HFFc6 (cell line): ENCODE measurements at places on chromosomes 3 and 15. TPM values are rescaled to one million over a fixed set of nuclear protein-coding genes. Genes with fewer than 3 reads are reported as not detected.

Gene ARPP21
- total RNA-seq = not detected in 2 replicates

DNA sequence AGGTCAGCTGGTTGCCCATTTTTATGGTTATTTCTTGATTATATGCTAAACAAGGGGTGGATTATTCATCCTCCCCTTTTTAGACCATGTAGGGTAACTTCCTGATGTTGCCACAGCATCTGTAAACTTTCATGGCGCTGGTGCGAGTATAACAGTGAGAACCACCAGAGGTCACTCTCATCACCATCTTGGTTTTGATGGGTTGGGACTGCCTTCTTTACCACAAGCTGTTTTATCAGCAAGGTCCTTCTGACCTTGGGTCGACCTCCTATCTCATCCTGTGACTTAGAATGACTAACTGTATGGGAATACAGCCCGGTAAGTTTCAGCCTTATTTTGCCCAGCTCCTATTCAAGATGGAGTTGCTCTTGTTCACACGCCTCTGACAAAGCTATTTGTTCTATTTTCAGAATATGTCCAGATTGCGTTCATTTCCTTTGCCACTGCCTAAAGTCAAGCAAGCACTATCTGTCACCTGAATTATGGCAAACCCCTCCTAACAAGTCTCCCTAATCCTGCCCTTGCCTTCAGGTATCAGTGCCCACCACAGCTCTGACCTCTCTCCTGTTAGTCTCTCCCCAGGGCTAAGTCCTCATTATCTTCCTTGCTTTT is 308.5 kb downstream of the ROBO2 start:
- peak; percentile 23 for DNase-seq

- DNase-seq = no peak
Observed at GRCh38 chr3:122255757-122256439, 69.2 kb upstream of the CSTA start.

Gene PDCD7
- 21.6 to 25.5 TPM (median 22.0 TPM) in 3 replicates for total RNA-seq

DNA sequence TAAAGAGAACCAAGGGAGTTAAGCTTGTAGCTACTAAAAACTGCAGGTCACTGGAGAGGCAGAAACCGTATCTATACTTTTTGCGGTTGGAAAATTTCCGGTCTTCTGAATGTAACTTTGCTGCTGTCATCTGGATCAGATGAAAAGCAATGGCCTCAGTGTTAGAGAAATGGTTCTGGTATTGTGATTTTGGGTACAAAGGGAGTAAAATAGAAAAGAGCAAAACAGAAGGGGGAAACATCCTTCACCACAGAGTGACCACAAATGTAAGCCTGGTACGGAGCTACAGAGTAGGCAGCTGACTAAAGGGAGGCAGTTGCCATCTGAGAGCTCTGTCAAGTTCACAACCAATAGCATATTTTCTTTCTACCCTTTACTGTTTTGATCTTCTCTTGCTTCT is 5.6 kb downstream of the CD96 start:
- no peak for DNase-seq

GRCh38 chr3:43581343-43581742 is 40.5 kb downstream of the ANO10 start:
- peak; percentile 28 for DNase-seq

DNA sequence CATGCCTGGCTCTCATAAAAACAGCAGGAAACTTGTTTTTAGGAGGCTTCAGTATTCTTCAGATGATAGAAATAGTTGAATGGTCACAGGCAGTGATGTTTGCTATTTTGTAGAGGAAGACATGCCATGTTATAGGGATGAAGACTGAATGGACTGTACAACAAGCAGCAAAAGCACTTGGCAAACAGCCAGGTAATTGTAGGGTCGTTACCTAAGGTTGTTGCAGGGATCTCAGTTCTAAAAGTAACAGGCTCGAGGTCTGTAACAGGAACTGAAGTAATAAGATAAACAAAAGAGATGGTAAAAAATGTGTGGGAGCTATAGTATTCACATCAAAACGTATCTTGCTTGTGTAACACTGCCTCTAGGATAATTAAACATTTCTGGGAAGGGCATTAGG is 116.3 kb downstream of the TFG start:
- no peak for DNase-seq

GRCh38 chr15:57158997-57159668 is 217.2 kb upstream of the CGNL1 start:
- no peak for DNase-seq

GRCh38 chr3:35936571-35936970 is 297.2 kb downstream of the ARPP21 start:
- DNase-seq = peak; percentile 28

Gene TMEM212
- not detected in 3 replicates for total RNA-seq

- DNase-seq = no peak
Observed at GRCh38 chr3:133600572-133601081, 27.1 kb downstream of the CDV3 start.

Gene TERC
- total RNA-seq = 10.1 to 18.5 TPM (median 15.1 TPM) in 3 replicates

GRCh38 chr3:42914771-42915515 is 9.0 kb downstream of the ZNF662 start:
- DNase-seq = no peak
